ENCODE measurements at places on chromosomes 3 and 15.

DNA sequence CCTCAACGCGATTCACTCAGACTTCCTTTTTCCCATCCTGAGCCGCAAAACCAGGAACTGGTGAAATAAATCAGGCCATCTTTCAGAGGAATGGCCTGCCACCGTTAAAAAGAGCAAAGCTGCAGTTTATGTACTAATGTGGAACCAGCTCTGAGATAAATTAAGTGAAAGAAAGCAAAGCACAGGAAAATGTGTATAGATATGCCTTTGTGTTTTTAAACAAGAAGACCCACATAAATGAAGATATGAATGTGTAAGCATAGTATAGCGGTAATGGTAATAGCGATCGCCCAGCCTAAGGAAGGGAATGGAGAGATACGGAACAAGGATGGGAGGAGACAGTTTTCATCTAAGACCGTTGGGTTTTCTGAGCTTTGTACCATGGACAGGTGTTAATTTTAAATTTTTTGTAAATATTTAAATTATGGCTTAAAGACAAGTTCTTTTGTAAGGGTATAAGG lies 30.8 kb upstream of the RPN1 start:
- DNase-seq = no peak

GRCh38 chr3:60579734-60580133 lies 671.5 kb downstream of the FHIT start:
- DNase-seq = peak; percentile 15

DNA sequence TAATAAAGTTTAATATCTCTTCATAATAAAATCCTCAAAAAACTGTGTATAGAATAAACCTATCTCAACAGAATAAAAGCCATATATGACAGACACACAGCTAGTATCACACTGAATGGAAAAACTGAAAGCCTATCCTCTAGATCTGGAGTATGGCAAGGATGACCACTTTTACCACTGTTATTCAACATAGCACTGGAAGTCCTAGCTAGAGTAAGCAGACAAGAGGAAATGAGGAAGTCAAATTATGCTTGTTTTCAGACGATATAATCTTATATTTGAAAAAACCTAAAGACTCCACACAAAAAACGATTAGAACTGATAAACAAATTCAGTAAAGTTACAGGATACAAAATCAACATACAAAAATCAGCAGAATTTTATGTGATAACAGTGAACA lies 57.4 kb upstream of the DIPK2A start:
- DNase-seq = no peak

GRCh38 chr15:31320022-31320421 lies 6.6 kb upstream of the KLF13 start:
- no peak for DNase-seq

DNA sequence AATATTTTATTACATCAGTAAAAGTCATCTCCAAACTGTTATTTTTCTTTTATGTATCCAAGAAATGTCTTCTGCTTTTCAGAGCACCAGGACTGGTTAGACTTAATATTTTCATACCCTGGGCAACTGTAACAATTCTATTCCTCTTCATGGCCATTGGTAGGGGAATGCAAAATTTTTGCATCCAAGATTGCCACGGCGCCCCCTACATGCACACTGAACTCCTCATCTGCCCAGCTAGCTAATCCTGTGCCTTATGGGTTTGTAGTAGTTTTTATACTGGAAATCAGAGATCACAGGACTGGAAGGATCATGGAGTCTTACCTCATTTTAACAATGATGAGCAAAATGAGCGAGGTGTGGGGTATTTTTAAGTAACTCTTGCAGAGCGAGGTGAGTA lies 74.2 kb downstream of the CRTC3 start:
- DNase-seq = no peak

- peak; percentile 88 for DNase-seq
Measured at GRCh38 chr3:156751461-156752025, 74.6 kb upstream of the LEKR1 start.

DNA sequence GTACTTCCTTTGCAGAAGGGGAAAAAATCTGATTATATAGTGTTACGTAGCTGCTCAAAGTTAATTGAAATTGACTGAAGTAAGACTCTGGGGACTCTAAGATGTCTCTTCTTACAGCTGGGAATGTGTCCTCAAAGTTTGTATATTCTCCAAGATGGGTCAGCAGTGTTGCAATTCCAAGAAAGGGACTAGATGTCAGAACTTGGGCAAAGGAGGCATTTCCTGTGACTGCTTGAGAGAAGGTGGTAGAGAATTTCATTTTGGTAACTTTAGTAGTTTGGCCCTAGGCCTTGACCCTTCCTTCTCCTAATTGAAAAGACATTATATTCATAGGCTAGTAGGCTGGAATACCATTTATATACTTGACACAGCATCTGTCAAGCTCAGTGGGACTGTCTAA lies 33.9 kb downstream of the PTPRG start:
- DNase-seq = no peak

GRCh38 chr15:60993008-60993407 lies 236.1 kb downstream of the RORA start:
- peak; percentile 35 for DNase-seq

- peak; percentile 100 for DNase-seq
Measured at GRCh38 chr3:58628823-58629562, 37.6 kb downstream of the FAM3D start.

DNA sequence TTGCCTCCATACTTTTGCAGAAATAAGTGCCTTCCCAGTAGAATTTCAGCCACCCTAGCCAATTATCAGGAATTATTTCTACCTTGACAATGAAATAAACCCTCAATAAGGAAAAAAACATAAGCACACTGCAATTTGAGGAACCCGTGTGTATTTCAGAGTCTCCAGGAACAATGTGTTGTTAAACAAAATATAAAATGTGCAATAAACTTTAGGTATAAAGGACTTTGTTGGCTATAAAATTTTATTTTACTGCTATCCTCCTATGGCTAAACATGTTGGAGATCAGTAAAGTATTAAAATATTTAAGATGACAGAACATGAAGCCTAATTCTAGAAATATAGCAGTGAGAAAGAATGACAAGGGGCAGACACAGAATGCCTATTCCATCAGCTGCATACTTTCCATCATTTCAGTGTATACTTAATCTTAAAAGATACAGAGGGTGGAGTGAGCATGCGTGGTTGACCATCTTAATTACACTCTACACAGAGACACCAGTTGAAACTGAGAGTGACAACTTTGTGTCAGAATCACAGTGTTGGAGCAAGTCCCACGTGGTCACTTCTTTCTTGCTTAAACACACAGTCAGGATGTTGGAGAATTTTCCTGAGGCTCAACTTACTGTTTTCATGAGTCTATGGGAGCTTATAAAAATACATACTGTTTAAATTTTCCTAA lies 79.0 kb upstream of the SUCLG2 start:
- no peak for DNase-seq

- no peak for DNase-seq
Measured at GRCh38 chr15:56244811-56245576, 1.3 kb upstream of the RFX7 start.

- no peak for DNase-seq
Measured at GRCh38 chr3:187830181-187830580, 84.9 kb upstream of the BCL6 start.

DNA sequence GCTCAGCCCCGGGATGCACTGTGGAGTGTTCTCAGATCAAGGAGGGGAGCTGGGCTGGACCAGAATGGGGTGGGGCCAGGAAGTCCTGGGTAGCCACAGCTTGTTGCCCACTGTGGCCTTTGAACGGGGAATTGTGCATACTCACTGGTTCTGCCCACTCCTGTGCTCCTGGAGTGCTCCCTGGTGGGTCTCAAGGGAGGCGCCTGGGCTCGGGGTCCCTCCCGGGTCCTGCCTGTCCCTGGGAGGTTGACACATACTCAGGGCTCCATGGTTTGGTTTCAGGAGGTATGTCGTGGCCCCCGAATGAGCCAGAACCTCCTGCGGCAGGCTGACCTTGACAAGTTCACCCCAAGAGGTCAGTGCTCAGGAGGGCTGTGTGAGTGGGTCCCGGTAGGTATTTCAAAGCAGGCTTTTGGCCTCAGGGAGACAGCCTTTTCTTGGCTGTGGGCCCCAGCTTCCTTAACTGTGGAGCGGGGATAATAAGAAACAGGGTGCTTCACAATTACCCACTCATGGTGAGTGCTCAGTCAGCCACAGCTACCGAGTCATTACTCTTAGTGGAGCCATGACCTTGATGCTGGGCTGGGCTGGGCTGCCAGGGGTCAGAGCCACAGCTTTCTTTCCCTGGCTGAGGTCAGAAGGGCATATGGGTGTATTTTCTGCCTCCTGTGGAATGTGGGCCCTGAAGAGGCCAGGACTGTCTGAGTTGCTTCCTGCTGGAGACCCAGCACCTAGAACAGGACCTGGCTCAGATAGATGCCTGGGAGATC lies 7.6 kb downstream of the DNAH1 start:
- DNase-seq = no peak

DNA sequence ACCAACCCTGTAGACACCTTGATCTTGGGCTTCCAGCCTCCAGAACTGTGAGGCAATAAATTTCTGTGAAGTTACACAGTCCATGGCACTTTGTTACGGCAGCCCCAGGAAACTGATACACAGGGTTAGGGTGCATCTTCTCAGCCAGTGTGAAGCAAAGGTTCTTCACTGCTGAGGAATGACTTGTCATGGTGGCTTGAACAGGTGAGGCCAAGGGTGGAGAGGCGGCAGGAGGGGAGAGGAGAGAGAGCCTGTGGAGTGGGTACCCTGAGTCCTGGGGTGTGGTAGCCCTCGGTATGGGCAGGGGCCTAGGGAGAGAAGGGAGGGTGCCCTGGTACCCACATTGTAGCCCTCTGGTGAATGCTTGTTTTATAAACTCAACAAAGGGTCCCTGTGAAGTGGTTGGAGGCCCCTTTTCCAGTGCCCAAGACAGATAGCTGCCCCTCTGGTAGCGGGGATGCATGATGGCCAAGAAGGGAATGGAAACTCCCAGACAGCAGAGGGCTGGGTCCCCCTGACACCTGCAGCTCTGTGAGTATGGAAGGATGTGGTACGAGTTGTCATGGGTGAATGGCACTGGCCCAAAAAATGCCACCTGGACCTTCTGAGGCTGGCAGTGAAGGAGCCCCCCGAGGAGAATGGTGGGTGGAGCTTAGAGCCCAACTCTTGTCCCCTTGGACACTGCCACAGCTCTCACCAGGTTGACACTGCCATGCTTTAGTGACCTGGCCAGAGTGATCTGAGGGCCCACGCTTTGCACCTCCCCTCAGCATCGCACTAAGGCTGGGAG lies 49.6 kb downstream of the SPSB4 start:
- DNase-seq = no peak

GRCh38 chr3:39295184-39295775 lies 15.4 kb upstream of the CX3CR1 start:
- no peak for DNase-seq

- DNase-seq = no peak
Measured at GRCh38 chr15:70466305-70466704, 297.1 kb downstream of the UACA start.

DNA sequence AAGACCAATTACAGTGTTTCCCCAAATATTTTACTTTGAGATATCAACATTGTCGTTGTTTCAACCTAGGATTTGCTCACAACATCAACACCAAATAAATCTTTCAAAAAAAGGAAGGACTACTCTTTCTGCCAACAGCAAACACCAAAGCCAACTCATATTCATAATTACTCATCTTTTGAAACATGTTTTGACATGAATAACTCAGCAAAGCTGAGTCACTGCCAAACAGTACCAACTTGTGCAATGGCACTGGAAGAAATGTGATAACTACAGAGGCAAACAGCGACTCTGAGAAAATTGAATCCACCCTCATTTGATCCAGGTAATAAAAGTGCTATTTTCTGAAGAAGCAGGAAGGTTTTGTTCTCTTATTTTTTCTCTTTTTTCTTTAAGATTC lies 67.2 kb downstream of the PEX5L start:
- no peak for DNase-seq

DNA sequence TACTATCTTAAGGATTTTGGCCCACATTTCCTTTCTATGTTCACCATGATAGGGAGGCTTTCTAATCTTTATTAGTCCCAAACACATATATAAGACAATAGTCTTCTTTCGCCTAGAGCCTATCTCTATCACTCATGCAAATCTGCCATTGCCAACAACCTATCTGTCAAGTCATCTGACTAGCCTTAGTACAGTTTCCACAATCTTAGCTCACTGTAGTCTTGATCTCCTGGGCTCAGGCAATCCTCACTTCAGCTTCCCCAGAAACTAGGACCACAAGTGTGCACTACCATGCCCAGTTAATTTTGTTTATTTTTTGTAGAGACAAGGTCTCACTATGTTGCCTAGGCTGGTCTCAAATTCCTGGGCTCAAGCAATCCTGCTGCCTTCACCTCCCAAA lies 6.9 kb downstream of the TMEM39A start:
- DNase-seq = no peak

- DNase-seq = no peak
Measured at GRCh38 chr15:79185199-79185598, 94.6 kb upstream of the RASGRF1 start.

- no peak for DNase-seq
Measured at GRCh38 chr15:85910834-85911233, 116.1 kb upstream of the KLHL25 start.

GRCh38 chr15:54208786-54209185 lies 230.5 kb downstream of the UNC13C start:
- DNase-seq = no peak

- DNase-seq = no peak
Measured at GRCh38 chr3:14503033-14503705, 37.0 kb downstream of the GRIP2 start.

GRCh38 chr15:37586011-37586583 lies 348.3 kb upstream of the TMCO5A start:
- DNase-seq = peak; percentile 32

GRCh38 chr15:100200287-100200880 lies 141.4 kb downstream of the ADAMTS17 start:
- DNase-seq = no peak

DNA sequence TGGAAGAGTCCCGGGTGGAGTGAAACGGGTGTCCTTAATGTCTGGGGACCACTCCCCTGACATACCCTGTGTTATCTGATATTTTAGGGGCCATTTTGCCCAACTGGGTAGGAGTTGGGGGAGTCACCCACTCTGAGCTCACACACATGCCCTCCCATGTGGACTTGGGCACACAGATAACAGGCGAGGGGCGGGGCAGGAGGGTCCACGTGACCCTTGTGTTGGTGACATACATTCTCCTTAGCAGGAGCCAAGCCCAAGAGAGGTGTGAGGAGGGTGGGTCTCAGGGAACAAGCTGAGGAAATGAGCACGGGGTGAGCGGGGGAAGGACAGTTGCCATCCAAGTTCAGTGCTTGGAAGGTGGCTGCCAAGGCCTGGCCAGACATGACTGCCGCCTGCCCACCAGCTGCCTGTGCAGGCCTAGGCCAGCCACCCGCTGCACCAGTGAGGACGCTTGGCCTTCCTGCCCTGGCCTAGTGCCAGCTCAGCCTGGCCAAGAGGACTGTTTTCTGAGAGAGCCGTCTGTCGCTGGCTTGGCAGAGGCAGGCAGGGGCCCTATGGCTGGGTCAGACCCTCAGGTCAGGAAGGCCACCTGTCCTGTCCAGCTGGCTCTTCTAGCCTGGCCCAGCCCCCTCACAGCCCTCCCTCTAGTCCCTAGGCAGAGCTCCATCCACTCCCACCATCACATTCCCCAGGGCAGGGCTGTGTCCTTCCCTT lies 31.3 kb upstream of the TMEM115 start:
- no peak for DNase-seq

- DNase-seq = no peak
Measured at GRCh38 chr3:99805160-99805559, 12.5 kb upstream of the CMSS1 start.

Data from HFF-Myc (cell line).